Activated CD4-positive, alpha-beta T cell treated with anti-CD3 and anti-CD28 coated beads, Interleukin-2, amount 10 ng/mL, durations not matched to agents 7 days and 5 days (primary cell): ENCODE measurements at places on chromosomes 1 and 21. TPM values are rescaled to one million over a fixed set of nuclear protein-coding genes. Genes with fewer than 3 reads are reported as not detected.

SLC44A3 gene
- total RNA-seq: 0.52 TPM

PTPRF gene
- 0.37 TPM for total RNA-seq

GJB5 gene
- total RNA-seq: not detected

GOLT1A gene
- not detected for total RNA-seq

AADACL4 gene
- not detected for total RNA-seq

SPRR2A gene
- not detected for total RNA-seq

HSPB7 gene
- not detected for total RNA-seq

ATP1A2 gene
- total RNA-seq: not detected

SRSF4 gene
- 123 TPM for total RNA-seq

COP1 gene
- 47.2 TPM for total RNA-seq
